ENCODE measurements at places on chromosomes 6 and 20. TPM values are rescaled to one million over a fixed set of nuclear protein-coding genes. Genes with fewer than 3 reads are reported as not detected.

- DNase-seq = no peak
Measured at GRCh38 chr6:101352316-101352715, 41.2 kb upstream of the GRIK2 start.

DNA sequence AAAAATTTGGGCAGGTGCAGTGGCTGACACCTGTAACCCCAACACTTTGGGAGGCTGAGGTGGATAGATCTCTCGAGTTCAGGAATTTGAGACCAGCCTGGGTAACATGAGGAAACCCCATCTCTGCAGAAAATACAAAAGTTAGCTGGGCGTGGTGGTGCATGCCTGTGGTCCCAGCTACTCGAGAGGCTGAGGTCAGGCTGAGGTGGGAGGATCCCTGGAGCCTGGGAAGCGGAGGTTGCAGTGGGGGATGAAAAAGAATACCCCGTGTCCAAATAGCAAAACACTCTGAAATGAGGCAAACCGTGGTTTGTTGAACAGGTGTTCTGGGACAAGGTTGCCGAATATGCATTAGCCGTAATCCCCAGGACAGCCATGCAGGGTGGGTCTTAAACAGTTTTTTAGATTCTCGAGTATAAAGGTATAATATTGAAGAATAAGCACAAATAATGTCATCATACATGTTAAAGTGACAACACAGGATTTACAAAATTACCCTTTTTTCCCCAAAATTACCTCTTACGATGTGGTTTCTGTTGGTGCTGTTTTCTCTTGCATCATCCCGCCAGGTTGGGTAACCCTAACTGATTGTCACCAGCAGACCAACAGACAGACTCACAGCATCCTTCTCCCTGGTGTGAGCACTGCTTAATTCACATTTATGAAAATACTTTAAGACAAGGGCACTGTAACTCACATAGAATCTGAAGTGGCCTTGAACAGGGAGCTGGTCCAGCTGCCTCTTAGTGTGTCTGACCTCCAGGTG lies 9.1 kb downstream of the DNAJC5 start:
- DNase-seq = peak; percentile 50

RIMS4 gene
- total RNA-seq = not detected

DNA sequence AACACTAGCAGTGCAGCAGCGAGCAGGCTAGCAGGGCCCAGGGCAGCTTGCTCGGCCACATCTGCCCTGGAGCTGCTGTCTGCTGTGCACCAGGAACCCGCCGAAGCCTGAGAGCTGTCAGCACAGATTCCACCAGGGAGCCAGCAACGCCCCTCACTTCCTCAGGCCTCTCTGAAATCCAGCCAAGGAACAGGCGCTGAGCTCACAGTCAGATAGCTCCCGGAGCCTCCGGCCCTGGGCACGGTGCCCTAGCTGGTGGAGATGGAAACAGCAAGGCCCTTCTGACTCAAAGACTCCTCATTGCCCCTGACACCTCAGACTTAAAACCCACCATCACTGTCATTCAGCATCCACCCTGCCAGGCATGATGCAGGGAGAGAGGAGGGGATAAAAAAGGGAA lies 839.4 kb downstream of the MAFB start:
- DNase-seq = peak; percentile 89
